H1 (cell line): ENCODE measurements at places on chromosomes 7 and 10.

DNA sequence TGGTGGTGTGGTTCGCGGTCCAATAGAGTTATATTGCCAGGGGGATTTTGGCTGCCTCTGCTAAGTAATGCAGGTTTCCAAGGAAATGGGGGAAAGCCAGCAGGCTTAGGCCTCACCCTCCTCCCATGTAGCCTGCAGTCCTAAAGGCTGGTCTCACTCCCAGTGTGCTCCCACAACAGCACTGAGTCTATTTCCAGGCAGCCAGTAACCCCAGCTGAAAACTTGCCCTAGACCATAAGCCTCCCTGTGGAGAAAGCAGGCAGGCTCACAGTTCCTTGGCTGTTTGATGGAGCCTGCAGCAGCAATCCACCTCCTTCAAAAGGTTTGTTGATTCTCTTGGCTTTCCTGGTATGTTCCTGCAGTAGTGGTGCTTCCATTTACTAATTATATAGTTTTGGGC, 220.0 kb upstream of the ZNF804B start:
- no peak for DNase-seq
- H3K4me3 ChIP-seq: no peak overlapping the region
- H3K27me3 ChIP-seq: no peaks in the 10 kb centered on the region

- no peaks in the 10 kb centered on the region for H3K27me3 ChIP-seq
- no peaks in the 10 kb centered on the region for H3K4me1 ChIP-seq
- no peak overlapping the region for H3K27ac ChIP-seq
- no peak overlapping the region for H3K4me3 ChIP-seq
These were observed 501.2 kb upstream of the COBL start for GRCh38 chr7:51817694-51818225.

GRCh38 chr10:72333112-72334015, 21.4 kb downstream of the DNAJB12 start:
- H3K27me3 ChIP-seq: no peaks in the 10 kb centered on the region
- no peak overlapping the region for H3K27ac ChIP-seq
- no peak for DNase-seq
- H3K36me3 ChIP-seq: peaks cover 4% of the 10 kb centered on the region
- peaks cover 29% of the 10 kb centered on the region for H3K4me1 ChIP-seq

GRCh38 chr7:23100697-23101096, 4.9 kb upstream of the KLHL7 start:
- H3K27me3 ChIP-seq: no peaks in the 10 kb centered on the region
- no peaks in the 10 kb centered on the region for H3K4me1 ChIP-seq
- no peak overlapping the region for H3K27ac ChIP-seq

DNA sequence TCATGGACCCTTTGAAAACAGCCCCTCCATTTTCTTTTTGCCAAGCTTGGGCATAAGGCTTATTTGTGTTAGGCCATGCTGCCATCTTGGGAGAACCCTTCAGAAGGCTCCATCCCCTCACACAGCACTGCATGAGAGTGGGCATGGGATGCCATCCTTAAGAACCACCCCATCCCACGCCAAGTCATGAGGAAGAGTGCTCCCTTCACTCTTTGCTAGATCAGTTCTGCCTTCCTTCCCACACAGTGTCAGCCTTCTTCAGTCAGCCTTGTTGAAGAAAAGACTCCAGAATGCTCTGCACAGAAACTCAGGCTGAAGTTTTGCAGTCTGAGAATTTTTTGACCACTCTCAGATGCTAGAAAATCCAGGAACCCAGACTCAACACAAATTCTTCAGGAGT, 15.5 kb upstream of the CHN2 start:
- H3K4me1 ChIP-seq: no peaks in the 10 kb centered on the region
- no peak for DNase-seq
- no peak overlapping the region for H3K27ac ChIP-seq
- no peaks in the 10 kb centered on the region for H3K27me3 ChIP-seq

DNA sequence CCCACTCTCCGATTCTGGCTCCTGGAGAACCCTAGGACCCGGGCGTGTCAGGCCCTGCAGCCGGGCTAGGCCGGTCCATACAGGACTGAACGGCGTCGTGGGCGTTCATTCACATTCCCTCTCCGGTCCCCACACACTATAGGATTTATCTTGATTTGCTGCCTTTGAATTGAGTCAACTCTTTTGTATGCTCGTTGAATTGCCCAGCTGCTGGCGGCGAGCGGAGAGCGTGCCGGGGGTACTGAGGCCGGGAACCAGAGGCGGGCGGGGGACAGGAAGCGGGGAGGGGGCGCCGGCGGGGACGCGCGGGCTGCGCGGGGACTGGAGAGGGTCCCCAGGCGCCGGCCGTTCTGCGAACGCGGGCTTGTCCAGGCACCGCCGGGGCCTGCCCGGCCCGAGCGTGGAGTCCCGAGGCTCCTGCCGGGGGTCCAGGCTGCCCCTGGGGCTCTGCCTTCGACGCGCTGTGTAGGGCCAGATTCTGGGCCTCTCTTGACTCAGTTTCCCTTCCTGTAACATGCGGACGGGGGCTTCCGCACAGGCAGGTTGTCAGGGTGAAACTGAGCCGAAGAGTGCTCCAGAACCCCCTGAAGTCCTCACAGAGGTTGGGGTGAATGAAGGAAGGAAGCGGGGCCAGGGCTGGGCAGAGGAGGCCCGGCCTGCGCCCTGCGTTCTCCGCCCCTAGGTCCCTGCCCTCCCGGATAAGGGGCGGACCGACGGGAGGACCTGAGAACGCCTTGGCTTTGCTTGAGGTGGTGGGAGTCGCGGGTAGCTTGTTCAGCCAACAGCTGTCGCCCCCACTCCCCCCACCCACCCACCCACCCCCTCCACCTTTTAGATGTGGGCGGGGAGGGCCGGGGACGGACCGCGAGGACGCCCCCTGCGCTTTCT, 769 bp upstream of the ELFN1 start:
- peaks cover 15% of the 10 kb centered on the region; the same call in 1 of the 2 replicates for H3K4me1 ChIP-seq
- no peaks in the 10 kb centered on the region for H3K36me3 ChIP-seq
- H3K27ac ChIP-seq: no peak overlapping the region
- H3K4me3 ChIP-seq: peak overlapping the region; percentile 81

GRCh38 chr7:1724118-1724910, 54.2 kb downstream of the ELFN1 start:
- H3K4me3 ChIP-seq: no peak overlapping the region
- H3K27me3 ChIP-seq: no peaks in the 10 kb centered on the region
- H3K4me1 ChIP-seq: peaks cover 21% of the 10 kb centered on the region
- H3K36me3 ChIP-seq: no peaks in the 10 kb centered on the region
- DNase-seq: no peak

DNA sequence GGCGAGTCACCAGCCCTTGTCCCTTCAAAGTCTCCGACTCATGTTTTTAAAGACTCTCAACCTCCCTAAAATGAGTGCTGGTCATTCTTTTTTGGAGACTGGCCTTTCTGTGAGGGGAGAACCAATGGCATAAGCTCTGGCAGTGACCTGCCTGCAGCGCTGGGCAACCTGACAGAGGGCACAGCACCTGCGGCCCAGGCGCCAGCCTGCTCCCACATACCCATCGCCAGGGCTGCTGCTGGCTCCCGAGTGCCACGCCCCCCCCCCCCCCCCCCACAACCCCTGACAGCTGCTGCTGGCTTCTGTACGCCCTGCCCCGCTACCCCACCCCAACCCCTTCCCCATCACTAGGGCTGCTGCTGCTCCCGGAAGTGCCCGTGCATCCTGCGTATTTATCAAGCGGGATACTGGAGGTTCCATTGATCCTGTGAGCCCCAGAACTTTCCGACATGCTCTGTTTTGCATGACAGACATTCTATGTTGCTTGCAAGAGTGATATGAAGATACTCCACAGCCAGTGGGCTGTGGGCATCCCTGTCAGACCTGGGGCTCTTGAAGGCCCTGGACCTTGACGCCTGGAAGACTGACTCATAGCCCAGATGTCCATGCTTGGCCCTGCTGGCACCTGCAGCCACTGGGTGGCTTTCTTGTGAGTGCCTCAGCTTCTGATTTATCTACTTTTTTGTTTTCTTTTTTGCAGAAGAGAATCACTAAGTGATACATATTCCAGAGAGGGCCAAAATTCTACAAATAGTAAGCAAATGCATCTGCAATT, 243.9 kb downstream of the ZMYND11 start:
- no peak overlapping the region for H3K27ac ChIP-seq
- no peaks in the 10 kb centered on the region for H3K27me3 ChIP-seq
- no peaks in the 10 kb centered on the region for H3K4me1 ChIP-seq
- H3K36me3 ChIP-seq: no peaks in the 10 kb centered on the region; the same call in 1 of the 2 replicates

DNA sequence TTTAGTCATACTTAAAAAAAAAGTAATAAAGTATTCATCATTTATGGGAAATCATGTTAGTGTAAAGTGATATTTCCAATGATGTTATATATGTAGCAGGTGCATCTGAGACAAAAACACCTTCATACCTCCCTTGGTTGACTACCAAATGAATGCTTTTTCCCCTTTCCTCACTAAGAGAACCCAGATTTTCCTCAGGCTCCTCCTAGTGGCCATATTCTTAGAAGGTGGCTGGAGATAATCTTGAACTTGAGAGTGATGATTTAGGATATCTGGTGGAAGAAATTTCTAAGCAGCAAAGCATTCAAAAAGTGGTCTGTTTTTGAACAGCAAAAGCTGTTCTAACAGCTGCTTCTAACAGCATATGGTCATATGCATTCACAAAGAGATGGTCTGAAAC, 16.8 kb upstream of the DNAH11 start:
- no peak overlapping the region for H3K4me3 ChIP-seq
- no peak overlapping the region for H3K27ac ChIP-seq
- H3K4me1 ChIP-seq: no peaks in the 10 kb centered on the region

DNA sequence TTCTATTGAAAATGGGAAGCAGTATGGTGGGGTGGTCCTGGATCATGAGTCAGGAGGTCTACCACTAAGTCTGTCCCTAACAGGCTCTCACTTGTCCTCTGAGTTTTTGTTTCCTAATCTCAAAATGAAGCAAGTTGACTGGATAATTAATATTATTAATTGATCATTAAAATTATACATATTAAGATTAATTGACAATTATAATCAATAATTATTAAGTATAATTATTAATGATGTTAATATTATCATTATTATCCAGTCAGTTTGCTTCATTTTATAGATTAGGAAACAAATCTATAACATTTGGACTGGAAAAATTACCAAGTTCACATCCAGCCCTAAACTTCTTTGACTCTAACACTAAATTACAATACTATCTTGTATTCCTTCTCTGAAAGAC, 174.2 kb upstream of the KMT2E start:
- H3K4me3 ChIP-seq: no peak overlapping the region
- no peaks in the 10 kb centered on the region for H3K36me3 ChIP-seq
- no peaks in the 10 kb centered on the region for H3K4me1 ChIP-seq
- H3K27me3 ChIP-seq: no peaks in the 10 kb centered on the region
- no peak for DNase-seq

DNA sequence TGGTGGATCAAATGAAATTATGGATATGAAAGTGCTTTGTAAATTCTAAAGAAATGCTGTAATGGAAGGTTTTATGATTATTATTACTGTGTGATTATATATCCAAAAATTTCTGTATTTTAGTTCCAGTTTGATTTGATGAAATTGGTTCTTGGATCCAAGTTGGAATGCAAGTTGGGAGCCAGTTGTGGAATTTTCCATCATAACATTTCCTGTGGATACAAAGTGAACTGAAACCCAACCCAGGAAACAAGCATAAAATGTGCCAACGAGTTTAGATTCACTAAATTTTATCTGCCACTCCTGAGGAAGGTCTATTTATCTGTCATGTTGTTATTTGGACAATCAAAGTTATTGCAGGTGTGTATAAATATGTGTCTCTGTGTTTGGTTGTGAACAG, 131.4 kb upstream of the MDFIC start:
- H3K27me3 ChIP-seq: no peaks in the 10 kb centered on the region
- DNase-seq: no peak
- no peak overlapping the region for H3K27ac ChIP-seq
- no peaks in the 10 kb centered on the region for H3K4me1 ChIP-seq

GRCh38 chr10:112613620-112614019, 166.6 kb downstream of the VTI1A start:
- no peaks in the 10 kb centered on the region for H3K27me3 ChIP-seq
- no peak for DNase-seq
- H3K4me3 ChIP-seq: no peak overlapping the region
- no peak overlapping the region for H3K27ac ChIP-seq

GRCh38 chr10:108070789-108071188, 906.3 kb upstream of the SORCS1 start:
- DNase-seq: no peak
- no peak overlapping the region for H3K4me3 ChIP-seq
- H3K36me3 ChIP-seq: no peaks in the 10 kb centered on the region
- H3K27me3 ChIP-seq: no peaks in the 10 kb centered on the region
- H3K4me1 ChIP-seq: no peaks in the 10 kb centered on the region

DNA sequence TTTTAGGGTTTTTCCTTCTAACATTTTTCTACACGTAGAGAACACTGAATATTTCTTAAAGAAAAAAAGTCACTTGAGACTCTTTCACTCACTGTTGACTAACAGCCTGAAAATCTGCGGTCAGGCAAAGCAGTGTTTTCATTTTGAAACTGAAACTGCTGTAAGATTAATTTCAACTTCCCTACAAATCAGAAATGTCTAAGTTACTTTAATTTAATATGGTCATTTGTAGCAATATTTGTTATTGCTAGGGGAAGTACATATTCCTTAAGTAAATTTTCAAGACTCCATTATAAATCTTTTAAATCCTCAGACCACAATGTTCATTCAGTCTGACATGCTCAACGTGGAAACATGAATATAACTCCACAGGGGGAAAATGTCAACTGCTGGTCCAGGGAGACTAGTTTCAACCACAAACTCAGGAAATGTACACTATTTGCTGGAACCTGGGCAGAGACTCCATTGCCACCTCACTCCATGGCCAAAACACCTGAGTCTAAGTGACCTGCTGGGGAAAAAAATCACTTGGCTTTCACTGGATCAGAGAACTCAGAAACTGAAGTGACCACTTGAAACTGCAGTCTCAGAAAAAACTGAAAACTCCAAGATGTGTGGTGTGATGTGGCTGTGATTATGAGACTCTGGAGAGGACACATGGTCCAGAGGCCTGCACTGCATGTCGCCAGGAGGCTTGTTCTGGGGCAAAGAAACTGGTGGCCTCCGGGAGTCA, 161.2 kb downstream of the TAX1BP1 start:
- H3K27ac ChIP-seq: no peak overlapping the region
- no peak overlapping the region for H3K4me3 ChIP-seq
- peaks cover 17% of the 10 kb centered on the region for H3K4me1 ChIP-seq

GRCh38 chr10:91512458-91512857, 102.3 kb downstream of the HECTD2 start:
- DNase-seq: no peak
- H3K27ac ChIP-seq: no peak overlapping the region
- no peak overlapping the region for H3K4me3 ChIP-seq
- no peaks in the 10 kb centered on the region for H3K4me1 ChIP-seq

DNA sequence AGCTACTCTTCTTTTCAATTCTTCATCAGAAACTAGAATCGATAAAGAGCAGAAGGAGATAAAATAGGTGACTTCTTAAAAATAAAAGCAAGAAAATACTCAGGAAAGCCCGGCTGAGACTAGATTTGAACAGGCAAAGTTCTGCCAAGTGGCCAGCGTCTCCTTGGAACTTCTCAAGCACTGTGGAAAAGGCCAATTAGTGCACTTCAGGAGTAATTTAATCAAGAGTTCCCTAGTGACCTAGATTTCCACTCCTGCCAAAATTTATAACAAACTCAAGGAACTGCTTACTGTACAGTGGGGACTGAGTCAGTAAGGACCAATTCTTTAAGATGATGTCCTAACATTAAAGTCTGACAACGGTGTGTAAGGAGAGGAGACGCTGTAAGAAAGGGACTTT, 57.3 kb downstream of the CHCHD3 start:
- DNase-seq: no peak
- no peaks in the 10 kb centered on the region for H3K4me1 ChIP-seq
- H3K36me3 ChIP-seq: no peaks in the 10 kb centered on the region; the same call in 1 of the 2 replicates
- no peak overlapping the region for H3K27ac ChIP-seq
- H3K4me3 ChIP-seq: no peak overlapping the region

GRCh38 chr7:91953618-91954017, 13.0 kb downstream of the AKAP9 start:
- H3K36me3 ChIP-seq: no peaks in the 10 kb centered on the region
- no peak for DNase-seq
- H3K4me3 ChIP-seq: no peak overlapping the region
